Suprapubic skin (tissue), 4 donors: ENCODE measurements at places on chromosomes 5 and 9.

- DNase-seq: no peak
Observed at GRCh38 chr9:97854696-97855485, 1.9 kb downstream of the FOXE1 start.

- no peak for DNase-seq
Observed at GRCh38 chr9:36924757-36925432, 109.2 kb downstream of the PAX5 start.

GRCh38 chr9:126561582-126561981, 52.1 kb upstream of the LMX1B start:
- DNase-seq: no peak

DNA sequence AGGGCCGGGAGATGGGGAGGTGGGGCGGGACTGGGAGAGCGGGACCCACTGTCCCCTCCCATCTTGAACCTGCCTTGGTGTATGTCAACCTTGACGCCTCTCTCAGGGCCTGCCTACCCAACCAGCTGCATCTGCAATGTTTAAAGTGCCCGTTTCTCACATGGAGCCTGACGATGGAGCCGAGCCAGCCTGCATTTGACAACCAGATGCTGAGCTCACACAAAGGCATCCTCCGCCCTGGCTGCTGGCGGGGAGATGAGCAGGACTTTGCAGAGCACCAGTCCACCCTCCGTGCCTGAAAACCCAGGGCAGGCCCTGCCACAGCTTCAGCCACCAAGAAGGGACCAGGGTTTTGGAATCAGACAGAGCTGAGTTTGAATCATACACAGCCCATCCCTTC, 141.1 kb upstream of the SMIM23 start:
- DNase-seq: no peak

DNA sequence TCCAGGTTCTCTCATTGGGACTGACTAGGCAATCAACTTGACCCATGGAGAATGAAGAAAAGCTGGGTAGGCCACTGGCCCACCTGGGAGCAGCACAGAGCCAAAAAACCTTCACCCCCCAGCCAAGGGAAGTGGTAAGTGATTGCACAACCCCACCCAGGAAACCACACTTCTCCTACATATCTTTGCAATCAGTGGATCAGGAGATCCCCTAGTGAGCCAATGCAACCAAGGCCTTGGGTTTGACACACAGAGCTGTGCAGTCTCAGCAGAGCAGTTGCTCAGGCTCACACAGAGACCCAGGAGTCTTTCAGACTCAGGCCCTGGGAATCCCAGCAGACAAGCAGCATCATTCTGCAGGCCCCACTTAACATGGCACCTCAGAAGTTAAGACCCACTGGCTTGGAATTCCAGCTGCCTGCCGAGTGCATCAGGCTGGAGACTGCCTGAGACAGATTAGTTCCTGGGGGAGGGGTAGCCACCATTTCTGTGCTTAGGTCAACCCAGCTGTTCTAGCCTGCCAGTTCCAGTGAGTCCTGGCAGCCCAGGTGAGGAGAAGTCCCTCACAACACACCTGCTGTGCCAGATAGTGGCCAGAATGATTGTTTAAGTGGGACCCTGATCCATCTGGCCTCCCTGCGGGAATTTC, 136.4 kb downstream of the SAXO1 start:
- no peak for DNase-seq

- no peak for DNase-seq
Observed at GRCh38 chr5:83145882-83146331, 68.6 kb downstream of the XRCC4 start.

DNA sequence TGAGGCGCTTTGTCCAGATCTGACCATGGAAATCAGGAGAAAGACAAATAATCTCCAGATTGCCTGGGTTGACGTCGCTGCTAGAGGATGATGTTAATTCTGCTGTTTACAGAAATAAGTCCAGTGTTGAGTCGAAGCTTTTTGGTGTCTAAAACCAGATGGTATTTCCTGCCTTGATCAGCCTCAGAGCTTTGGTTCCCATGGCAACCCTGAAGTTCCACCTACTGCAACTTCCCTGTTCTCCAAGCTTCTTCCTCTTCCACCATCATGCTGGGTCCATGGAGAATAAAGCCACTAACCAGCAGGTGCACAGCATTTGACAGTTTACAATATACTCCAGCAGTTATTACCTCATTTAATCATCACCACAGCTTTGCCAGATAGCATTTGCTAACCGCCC, 18.0 kb upstream of the GABBR2 start:
- DNase-seq: no peak

DNA sequence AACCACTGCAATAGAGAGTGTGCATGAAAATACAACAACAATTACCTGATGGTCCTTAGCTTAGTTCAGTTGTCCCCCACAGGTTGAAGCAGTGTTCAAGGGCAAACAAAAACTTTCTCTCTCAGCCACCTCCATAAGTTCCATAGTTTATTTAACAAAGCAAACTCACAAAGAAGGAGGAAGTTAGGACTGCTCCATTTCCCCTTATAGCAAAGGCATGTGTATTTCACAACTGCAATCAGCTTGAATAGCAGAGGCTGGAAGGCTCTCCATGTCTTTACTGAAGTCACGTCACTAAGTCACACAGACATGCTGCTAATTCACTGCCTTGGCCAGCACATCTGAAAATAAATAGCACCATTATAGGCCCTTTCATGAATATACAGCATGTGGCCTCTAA, 43.3 kb downstream of the DOCK8 start:
- no peak for DNase-seq

GRCh38 chr5:33379757-33380156, 61.0 kb upstream of the TARS1 start:
- no peak for DNase-seq

DNA sequence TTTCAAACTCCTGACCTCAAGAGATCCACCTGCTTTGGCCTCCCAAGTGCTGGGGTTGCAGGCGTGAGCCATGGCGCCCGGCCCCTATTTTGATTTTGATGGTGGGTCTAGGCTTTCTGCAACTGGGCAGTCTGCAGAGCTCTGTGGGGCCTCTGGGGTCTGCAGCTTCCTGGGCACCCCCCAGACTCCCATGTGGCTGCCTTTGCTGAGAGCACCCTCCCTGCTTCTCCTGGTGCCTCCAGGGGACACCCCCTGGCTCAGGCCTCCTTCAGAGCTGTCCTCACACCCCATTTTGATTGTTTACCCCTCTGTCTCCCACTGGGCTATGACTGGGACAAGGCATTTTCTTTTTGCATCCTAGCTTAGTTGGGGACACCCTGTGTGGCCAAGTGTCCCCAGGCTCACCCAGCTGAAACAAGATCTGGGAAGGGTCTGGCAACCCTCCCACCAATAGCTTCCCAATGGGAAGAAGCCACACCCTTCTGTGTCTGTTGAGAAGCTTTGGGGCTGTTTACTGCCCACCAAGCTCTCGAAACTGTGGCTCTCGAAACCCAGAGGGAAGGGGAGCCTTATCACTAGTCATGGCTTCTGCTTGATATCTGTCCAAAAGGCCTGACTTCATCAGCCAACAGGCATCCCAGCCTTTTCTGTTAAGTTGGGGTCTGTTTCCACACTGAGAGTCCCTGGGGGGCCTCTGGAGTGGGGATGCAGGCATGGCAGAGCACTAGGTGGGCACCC, 204.4 kb upstream of the IER5L start:
- no peak for DNase-seq

DNA sequence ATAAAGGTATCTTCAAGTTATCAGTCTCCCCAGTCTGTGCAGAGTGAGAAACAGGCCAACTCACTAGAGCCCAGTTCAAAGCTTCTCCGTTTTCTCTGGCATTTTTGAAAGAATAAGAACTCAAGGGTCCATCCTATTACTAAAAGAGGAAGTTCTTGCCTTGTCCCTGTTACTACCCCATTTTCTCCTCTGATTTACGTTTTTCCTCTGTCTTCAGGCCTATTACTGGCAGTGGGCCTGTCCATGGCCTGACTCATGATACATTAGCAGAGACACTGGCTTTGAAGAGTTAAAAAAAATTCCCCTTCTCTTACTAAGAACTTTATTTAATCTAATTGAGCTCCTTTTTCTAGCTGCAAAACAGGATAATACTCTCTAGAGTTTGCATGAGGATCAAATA, 624.0 kb upstream of the KLF4 start:
- no peak for DNase-seq

GRCh38 chr5:28404363-28405071, 1366.1 kb upstream of the CDH9 start:
- DNase-seq: no peak

- no peak for DNase-seq
Observed at GRCh38 chr9:120265791-120266190, 314.2 kb downstream of the CDK5RAP2 start.

DNA sequence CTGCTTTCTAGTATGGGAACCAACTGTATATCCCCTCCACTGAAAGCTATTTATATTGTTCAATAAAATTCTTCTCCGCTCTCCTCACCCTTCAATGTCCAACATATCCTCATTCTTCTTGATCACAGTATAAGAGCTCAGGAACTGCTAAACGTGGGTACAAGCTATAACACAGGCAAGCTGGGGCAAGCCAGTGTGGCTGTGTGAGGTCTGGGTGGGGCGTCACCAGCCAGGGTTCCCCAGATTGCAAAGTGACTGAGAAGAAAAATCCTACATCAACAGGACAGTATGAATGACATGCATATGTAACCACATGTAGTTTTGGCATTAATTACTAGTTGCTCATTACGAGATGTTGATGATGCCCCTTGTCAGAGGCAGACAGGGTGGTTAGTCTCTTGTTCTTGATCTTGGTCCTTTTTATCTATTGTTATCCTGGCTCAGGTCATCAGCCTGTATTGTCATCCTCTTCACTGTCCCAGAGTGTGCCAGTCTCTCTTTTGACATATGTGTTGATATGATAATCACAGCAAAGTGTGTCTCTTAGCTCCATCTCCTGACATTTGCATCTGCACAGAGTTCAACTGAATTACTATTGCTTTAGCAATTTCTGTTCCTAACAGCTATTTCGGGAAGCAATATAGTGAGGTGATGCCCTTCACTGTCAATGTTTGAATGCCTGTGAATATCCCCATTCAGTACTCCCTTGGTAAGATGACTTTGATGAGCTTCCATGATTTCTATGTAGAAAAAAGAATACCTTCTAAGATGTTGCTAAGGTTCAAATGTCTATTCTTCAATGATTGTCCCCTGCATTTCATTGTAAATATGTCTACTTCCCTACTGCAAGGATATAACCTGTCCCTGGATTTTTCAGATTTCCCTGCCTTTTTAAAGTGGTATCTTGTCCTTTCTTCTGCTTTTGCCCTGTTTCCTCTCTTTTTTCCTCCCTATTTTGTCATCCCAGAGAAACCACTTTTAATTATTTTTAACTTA, 140.3 kb downstream of the MAT2B start:
- no peak for DNase-seq

- DNase-seq: no peak
Observed at GRCh38 chr9:79026316-79026715, 545.4 kb upstream of the TLE4 start.

DNA sequence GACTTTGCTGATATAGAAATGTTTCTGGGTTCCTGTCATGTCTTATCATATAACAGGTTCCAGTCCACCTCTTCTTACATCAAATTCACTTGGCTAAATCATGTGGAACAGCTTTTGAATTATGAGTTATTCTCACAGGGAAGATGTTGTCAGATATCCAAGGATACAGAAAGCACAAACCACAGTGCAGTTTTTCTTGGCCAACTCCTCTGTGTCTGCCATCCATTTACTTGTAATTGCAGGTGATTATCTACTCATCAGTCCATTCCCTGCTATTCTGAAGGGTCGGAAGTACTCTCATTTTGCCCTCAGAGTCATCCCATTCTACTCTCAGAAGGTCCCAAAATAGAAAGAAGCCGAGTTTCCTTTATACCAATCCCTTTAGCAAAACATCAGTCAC, 10.0 kb downstream of the MARCHF11 start:
- DNase-seq: no peak

- no peak for DNase-seq
Observed at GRCh38 chr5:80125022-80125961, 90.1 kb downstream of the THBS4 start.

- DNase-seq: no peak
Observed at GRCh38 chr5:148909040-148909439, 82.6 kb downstream of the ADRB2 start.

DNA sequence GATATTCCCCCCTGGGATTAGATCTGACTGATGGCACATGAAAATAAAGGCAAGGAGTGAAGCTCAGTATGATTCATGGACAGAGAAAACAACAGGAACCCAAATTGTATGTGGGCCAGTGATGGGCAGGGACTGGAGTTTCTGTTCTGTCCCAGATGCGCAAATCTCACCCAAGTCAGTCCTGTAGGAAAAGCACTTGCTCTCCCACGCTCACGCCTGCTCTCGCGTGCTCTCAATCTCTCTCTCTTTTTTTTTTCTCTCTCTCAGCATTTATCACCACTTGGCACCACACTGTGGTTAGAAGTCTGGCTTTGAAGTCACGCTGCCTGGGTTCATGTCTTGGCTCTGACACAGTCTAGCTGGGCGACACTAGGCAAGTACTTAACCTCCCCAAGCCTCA, 106.5 kb upstream of the LRRTM2 start:
- DNase-seq: no peak

DNA sequence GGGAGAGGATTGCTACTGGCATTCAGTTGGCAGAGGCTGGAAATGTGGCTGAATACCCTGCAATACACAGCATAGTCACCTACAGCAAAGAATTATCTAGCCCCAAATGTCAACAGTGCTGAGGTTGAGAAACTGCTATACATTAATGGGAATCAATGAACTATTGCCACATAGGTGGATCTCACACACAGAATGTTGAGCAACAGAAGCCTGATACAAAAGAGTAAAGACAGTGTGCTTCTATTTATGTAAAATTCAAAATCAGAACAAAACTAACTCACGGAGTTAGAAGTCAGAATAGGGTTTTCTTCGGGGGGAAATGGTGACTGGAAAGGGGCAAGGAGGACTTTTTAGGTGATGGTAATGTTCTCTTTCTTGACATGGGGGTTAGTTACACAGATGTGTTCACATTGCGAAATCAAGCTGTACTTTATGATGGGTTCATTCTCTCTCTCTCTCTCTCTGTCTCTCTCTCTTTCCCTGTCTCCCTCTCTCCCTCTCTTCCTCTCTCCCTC, 45.7 kb upstream of the PANK3 start:
- DNase-seq: no peak

DNA sequence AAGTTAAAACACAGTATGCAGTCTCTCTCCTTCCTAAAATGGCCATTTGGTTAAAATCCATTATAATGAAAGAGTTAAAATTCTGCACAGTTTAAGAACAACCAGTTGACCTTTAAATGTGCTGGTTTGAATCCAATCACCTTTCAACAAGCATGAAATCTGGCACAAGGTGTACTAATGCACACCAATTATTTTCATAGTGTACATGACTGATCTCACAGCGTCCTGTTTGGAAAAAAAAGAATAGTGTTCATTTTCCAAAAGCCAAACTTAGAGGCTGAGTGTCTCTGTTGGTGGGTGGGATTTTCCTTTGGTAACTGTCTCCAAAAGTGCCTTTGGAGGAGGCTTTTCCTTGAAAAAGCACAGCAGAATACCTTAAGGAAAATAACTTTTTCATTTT, 180.6 kb downstream of the DEPDC1B start:
- DNase-seq: no peak

DNA sequence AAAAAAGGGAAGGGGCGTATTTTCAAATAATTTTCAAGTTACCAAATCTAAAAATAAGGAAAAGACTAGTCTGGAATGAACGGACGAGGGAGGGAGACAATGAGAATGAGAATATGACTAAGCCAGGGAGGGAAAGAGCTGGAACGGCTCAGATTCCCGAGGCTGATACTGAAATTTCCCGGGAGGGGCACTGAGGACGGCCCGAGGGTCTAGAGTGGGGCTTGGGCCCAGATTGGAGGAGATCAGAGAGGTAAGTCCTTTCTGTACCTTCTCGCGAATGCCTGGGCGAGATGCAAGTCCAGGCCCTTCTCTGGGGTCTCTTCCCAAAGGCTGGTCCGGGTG, 3.4 kb upstream of the CCIN start:
- DNase-seq: no peak

- DNase-seq: no peak
Observed at GRCh38 chr9:127530206-127530941, 79.1 kb downstream of the LRSAM1 start.
